ENCODE measurements at places on chromosomes 3 and 15.

- no peak for DNase-seq
These were observed 23.1 kb downstream of the EOMES start for GRCh38 chr3:27699067-27699466.

- no peak for DNase-seq
These were observed 13.0 kb downstream of the ANPEP start for GRCh38 chr15:89801471-89802195.

DNA sequence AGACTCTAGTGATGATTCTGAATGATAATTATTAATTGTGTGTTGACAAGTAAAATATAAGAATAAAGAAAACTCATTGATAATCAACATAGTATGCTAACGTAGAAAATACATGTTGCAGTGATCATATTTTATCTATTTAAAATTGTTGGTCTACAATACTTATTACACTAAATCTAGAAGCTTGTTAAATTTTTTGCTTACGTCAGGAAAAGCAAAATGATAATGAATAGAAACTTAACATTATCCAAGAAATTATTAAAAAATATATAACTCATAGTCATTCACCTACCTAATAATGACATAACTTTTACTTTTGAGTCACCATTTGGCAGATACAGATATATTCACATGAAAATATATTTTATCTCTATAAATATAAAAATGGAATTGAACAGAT is 984.1 kb downstream of the PLOD2 start:
- no peak for DNase-seq

DNA sequence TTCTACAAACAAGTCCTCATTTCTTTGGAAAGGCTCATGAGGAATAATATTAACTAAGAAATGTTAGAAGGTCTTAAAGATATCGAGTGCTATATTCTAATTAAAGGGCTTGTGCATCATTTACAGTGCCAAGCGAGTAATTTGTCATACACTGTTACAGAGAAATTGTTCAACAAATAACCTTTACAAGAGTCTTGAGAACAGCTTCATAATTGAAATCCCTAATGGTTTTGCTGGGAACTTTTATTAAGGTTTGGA is 209.5 kb downstream of the MECOM start:
- DNase-seq, result no peak

DNA sequence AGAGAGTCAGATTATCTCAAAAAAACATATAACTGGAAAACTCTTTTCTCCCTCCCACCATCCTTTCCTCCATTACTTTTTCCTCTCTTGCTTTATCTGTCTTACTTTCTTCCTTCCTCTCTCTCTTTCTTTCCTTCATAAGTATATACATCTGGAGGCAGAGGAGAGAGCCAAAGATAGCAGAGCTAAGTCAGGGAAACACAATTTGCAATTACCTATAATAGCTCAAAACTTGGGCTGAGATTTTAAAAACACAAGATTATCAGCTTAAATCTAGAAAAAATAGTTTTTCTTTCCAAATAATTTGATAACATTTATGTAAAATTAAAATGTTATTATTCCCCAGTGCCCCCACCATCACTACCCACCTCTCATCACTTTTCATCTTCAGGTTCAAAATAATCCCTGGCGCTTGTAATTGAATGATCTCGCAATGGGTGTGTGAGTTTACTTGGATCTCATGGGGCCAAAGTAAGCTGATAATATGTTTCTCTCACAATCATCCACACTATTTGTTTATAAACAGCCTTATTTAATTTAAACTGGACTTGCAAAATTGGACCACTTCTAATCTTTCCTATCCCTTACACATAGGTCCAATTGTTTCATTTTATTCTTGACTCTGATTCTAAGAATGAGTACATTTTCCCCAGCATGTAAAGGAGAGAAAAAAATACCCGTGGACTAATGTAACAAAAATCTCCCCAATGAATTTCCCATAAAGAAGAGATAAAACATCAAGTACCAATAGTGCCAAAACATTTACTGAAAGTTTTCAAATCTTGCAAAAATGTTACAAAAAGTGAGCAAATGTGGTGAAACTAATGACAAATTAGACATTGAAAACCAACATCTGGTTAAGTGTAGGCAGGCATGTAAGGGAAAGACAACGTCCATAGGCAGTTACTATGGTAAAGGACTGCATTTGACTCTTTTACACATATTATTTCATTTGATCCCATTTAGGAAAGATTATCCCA is 236.9 kb downstream of the DTWD1 start:
- DNase-seq, result no peak

GRCh38 chr3:64917914-64918453 is 230.2 kb upstream of the ADAMTS9 start:
- no peak for DNase-seq

GRCh38 chr15:85722374-85723152 is 72.2 kb downstream of the KLHL25 start:
- DNase-seq, result no peak
